ENCODE measurements at places on chromosomes 4 and X. TPM values are rescaled to one million over a fixed set of nuclear protein-coding genes. Genes with fewer than 3 reads are reported as not detected.

- no peak for DNase-seq
These were observed 8.9 kb downstream of the DGKQ start for GRCh38 chr4:964346-965025.

GRCh38 chrX:25558137-25558536 lies 542.4 kb upstream of the ARX start:
- no peak for DNase-seq

DNA sequence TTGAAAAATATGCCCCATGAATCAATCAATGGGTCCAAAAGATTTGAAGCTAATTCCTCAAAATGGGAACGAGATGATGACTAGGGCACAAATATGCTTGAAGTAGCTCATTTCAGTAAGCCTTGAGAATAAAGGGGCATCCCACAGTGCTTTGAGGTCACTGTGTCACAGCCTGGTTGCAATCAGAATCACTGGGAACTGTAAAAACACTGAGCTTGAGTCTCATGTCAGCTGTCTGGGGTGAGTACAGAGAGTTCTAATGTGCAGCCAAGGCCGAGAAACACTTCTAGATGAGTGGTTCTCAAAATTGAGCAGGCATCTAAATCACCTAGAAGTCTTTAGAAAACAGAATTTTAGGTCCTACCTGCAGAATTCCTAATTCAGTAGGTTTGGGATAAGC lies 120.5 kb upstream of the EGFL6 start:
- DNase-seq = no peak

GRCh38 chr4:47287735-47288134 lies 175.8 kb downstream of the COMMD8 start:
- no peak for DNase-seq

- DNase-seq = no peak
These were observed 150.6 kb downstream of the CDS1 start for GRCh38 chr4:84733343-84734033.

- DNase-seq = no peak
These were observed 45.1 kb downstream of the IGFBP7 start for GRCh38 chr4:57064811-57065711.

- no peak for DNase-seq
These were observed 9.2 kb downstream of the WDR1 start for GRCh38 chr4:10107111-10108091.

DNA sequence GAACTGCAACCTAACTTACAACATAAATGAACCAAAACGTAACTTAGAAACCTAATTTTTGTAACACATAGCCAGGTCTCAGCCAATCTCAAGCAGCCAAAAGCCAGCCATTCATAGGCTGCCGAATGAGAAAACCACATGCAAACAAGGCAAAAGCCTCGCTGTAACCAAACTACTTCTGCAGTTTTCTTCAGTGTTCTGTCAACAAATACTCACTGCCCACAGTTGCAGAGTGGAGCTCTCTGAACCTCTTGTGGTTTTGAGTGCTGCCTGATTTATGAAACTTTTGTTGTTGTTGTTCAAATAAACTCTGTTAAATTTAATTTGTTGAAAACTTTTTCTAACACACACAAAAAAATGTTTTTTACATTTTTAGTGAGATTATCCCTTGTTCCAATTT lies 251.2 kb downstream of the PAPSS1 start:
- no peak for DNase-seq

DNA sequence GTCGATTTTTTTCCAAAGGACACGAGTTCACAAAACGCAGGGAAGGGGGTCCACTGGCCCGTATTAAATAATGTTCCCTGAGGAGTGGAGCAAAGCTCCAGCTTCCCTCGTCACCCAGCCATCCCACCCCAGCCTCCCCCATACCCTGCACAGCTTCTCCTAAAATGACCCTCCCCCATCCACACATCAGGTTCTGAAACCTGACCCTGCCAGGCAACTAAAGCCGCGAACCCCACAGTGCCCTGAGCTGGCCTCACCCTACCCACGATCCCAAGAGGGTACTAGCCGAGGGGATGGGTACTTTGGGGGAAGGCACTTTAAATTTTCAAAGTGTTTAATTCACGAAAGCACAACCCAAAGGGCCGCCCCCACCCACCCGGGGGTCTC lies 634 bp downstream of the APOO start:
- no peak for DNase-seq

- DNase-seq = no peak
These were observed 752 bp upstream of the ATP6AP2 start for GRCh38 chrX:40579900-40580536.

GRCh38 chrX:3142259-3143042 lies 101.2 kb downstream of the ARSF start:
- no peak for DNase-seq

- DNase-seq = no peak
These were observed 384.6 kb downstream of the PPP3CA start for GRCh38 chr4:100962698-100963097.

GRCh38 chrX:45258731-45259402 lies 58.2 kb upstream of the DIPK2B start:
- DNase-seq = no peak

Gene SYAP1
- 15.7 TPM for total RNA-seq

Gene CXCL11
- total RNA-seq = not detected

Gene FAM236A
- not detected for total RNA-seq

Gene RPA4
- 0.50 TPM for total RNA-seq

All from activated CD4-positive, alpha-beta T cell treated with anti-CD3 and anti-CD28 coated beads, Interleukin-2, amount 10 ng/mL, durations not matched to agents 7 days and 5 days (primary cell).